ENCODE measurements at places on chromosomes 16 and 17.

- no peak for DNase-seq
Observed at GRCh38 chr16:57261806-57262205, 16.7 kb downstream of the ARL2BP start.

DNA sequence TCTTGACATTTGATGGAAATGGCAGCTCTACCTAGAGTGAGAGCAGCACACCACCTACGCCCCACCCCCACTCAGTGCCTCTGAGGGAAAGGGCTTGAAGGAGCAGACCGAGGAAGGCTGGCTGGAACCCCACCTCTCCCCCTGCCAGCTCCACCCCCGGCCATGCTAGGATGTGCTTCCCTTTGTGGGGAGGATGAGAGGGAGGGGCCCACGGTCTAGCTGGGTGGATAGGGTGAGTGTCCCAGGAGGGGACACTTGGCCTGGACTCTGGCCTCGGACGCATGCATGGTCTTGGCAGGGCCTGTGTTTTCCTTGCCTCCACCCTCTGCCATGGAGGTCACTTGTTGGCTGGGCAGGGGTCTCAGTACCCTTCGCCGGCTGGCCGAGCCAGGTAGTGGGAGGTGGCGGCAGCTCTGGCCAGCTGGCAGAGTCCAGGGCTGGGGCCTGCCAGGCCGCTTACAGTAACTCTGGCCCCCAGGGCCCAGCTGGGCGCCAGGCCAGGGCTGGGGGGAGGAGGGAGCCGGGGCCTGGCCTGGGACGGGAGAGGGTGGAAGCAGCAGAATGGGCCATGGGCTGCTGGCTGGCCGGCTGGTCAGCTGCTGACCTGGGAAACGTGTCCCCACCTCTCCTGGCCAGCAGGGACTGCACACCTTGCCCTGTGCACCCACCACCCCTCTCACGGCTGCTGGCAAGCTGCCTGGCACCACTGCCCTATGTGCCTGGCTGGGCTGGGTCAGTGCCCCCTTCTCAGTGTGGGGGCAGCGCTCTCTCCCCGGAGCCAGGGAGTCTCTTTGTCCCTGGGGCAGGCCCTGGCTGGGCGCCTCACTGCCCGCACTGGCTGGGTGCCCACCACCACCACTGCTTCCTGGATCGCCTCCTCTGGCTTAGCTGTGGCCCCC, 23.0 kb downstream of the RARA start:
- DNase-seq = no peak

- DNase-seq = no peak
Observed at GRCh38 chr16:23496821-23497542, 13.3 kb downstream of the GGA2 start.

DNA sequence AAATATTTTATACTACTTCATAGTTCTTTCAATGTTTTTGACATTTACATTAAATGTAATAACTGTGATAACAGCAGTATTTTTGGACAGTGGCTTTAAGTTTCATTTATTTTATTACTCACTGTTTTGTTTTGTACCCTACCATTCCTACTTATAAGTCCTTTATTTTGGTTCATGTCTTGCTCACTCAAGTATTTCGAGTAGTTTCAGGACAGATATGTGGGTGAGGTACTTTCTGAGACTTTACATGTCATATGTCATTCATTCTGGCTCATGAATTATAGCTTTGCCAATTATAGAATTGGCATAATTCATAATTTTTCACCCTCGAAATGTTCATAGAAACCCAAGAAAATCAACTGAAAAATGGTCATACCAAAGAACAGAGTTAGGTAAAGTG, 44.4 kb downstream of the PIK3R5 start:
- no peak for DNase-seq

- no peak for DNase-seq
Observed at GRCh38 chr17:72340836-72341235, 220.0 kb downstream of the SOX9 start.

DNA sequence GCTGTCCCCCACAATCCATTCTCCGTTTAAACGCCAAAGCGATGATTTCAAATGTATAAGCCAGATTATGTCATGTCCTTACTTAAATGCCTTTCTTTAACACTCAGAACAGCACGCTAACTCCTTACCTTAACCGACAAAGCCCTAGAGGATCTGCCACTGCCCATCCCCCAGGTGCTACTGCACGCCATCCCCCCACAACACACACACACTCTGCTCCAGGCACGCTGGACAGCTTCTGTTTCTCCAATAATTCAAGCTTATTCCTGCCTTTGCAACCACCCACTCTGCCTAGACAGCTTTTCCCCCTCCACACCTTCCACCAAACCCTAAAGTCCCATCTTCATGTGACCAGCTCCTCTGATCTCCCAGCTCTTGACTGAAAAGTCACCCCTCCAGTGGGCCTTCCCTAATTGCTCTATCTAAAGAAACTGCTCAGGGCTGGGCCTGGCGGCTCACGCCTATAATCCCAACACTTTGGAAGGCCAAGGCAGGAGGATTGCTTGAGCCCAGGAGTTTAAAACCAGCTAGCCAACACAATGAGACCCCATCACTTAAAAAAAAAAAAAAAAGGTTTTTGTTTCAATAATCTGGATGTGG, 38.9 kb upstream of the RPL38 start:
- DNase-seq = no peak

DNA sequence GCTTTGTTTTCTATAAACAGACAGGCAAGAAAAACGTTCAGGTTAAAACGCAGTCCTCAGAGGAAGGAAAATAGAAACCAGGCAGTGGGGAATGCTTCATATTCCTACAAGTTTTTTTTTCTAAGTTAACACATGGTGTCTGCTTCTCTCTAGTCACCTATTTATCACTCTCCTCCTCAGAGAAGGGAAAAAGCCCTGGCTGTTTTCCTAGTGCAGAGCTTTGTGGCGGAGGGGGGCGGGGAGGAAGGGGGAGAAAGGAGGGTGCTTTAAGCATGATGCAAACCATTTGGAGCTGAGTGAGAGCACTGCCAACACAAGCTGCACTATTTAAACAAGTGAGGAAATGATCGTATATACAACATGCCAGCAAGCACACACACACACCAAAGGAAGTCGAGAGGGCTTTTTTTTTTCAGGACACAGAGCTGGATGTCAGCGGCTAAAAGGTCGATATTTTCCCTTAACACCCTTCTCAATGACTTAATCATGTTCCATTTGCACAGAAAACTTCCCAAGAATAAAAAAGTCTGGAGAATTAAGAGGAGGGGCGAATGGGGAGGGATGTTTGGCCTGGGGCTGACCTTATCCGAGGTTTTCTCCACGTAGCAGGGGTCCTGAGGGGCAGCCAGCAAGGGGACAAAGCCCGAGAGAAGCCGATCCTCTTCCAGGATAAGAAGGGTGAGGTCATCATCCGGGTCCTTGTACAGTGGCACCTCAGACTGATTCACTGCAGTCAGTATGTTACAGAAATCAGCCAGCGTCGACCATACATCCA, 117.4 kb downstream of the HIC1 start:
- no peak for DNase-seq

DNA sequence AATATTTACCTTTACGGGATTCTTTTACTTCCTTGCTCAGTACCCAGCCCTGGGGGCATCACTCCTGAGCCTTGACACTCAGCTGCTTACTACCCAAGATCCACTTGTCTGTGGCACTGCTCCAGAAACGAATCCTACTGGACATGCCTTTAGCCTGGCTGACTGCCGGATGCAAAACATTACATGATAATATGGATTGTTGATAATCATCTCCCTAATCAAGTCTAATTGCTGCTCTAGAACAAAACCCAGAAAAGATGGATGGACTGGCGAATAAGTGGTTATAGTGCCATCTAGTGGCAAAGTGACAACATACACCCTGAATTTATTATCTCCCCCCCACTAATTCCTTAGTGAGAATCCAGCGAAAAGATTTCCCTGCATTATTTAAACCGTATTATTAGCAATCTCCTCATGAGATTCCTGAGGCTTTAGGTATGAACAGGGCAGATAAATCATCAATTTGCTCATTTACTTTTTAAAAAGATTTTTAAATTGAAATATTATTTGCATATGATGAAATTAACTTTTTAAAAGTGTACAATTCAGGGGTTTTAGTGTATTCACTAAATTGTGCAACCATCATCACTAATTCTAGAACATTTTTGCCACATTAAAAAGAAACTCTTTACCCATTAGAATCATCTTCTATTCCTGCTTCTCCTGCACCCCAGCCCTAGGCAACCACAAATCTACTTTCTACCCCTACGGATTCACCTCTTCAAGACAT, 61.6 kb downstream of the RGS9 start:
- DNase-seq = peak; percentile 71

DNA sequence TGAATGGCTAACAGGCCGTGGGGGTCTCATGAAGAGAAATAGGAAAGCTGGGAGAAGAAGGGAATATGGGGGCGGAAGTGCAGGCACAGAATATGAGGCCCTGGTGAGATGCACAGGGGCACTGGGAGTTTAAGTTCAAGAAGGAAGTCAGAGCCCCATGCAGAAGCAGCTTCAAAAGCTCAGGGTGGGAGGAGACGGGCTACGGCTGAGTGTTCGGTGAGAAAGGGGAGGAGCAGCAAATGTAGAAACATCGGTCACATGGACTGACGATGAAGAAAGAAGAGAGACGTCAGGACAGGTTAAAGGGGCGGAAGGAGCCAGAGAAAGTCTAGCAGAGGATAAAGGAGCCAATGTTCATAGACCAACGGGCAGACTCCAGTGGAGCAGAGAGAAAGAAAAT, 204.5 kb upstream of the ZFHX3 start:
- DNase-seq = no peak

- no peak for DNase-seq
Observed at GRCh38 chr16:59045501-59045900, 311.4 kb upstream of the GOT2 start.

DNA sequence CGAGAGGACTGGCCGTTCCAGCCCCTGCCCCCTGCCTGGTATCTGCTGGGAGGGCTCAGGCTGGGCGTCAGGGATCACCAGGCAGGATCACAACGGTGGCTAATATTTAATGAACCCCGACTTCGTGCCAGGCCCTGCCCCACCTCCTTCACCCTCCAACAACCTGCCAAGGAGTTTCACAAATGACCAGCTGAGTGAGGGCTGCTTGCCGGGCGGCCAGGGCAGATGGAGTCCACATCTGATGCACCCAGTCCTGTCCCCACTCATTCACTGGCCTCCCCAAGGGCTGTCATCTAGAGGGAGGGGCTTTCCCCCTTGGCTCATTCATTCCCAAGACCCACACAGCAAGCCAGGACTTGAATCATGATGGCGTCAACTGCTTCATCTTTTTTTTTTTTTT, 17.5 kb downstream of the UBALD1 start:
- no peak for DNase-seq

GRCh38 chr16:49608098-49608497, 234.5 kb downstream of the C16orf78 start:
- no peak for DNase-seq

GRCh38 chr17:20565711-20566110, 13.8 kb upstream of the CDRT15L2 start:
- DNase-seq = no peak

DNA sequence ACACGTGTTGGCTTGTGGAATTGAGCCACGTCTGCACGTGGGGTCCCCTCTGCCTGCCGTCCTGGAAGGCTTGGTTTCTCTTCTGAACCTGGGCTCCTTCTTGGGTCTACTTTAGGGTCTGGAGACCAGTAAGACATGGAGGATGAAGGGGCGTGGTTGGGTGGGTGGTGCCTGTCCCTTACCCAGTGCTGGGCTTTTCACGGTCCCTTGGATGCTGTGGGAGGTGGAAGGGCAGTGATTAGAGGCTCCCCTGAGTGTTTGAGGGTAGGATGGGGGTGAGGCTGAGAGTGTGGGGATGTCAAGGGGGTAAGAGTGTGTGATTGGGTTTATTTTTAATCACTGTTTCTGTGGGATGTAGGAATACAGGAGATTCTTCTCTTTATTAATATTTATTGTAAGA, 38.3 kb downstream of the MGAT5B start:
- DNase-seq = no peak

DNA sequence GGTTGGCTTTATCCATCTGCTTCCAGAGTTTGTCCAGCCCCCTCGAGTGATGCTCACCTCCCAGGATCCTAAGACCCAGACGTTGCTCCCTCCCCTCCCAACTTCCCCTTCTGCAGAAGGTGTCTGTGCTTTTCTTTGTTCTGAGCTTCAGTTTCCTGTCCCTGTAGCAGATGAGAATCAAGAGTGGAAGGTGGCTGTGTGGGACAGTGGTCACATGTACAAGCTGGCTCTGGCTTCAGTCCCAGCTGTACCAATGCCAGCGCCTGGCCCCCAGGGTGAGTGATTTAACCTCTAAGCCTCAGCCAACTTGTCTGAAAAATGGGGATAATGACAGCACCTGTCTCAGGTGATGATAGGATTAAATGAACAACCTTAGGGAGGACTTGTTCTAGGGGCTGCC, 7.7 kb downstream of the PRR15L start:
- no peak for DNase-seq

DNA sequence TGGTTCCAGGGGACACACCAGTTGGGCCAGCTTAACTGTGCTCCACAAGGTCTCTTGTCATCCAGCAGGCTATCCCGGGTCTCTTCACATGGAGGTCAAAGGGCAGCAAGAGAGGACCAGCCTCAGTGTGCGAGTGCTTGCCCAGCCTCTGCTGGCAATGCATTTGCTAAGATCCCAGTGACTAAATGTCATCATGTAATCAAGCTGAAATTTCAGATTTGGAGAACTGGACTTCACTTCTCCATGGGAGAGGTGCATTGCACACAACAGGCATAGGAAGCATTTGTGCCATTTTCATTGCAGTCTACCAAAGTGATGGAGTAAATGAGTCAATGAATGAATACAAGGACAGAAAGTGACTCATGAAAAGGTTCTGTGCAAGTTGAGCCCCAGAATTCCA, 51.2 kb upstream of the KDM8 start:
- no peak for DNase-seq

- no peak for DNase-seq
Observed at GRCh38 chr17:42311240-42312034, 23.1 kb downstream of the STAT5A start.

DNA sequence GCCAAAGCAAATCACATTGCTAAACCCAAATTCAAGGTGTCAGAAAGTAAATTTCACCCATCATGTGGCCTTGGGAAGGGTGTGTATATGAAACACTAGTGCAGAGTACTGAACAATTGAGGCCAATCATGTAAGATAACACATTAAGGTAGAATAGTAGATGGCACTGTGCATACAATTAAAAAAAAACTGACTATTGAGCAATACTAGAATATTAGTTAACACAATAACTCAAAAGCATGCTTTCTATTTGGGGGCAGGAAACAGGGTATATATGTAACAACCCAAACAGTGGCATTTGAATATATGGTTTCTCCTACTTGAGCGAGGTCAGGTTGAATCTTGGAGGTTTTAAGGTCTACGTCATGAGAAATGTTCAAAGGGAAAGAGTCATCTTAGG, 63.0 kb upstream of the DYNLRB2 start:
- DNase-seq = no peak

GRCh38 chr16:65961476-65962143, 404.9 kb upstream of the CDH5 start:
- DNase-seq = no peak

DNA sequence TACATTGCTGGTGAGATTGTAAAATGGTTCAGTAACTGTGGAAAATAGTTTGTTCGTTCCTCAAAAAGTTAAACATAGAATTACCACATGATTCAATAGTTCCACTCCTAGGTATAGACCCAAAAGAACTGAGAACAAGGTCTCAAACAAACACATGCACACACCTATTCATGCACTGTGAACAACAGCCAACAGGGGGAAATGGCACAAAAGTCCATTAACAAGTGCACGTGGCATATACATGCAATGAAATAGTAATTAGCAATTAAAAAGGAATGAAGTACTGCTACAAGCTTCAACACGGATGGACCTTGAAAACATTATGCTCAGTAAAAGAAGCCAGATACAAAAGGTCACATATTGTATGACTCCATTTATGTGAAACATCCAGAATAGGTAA, 23.8 kb downstream of the SDK2 start:
- DNase-seq = no peak

All from HAP-1 (cell line).